ENCODE measurements at places on chromosomes 7 and 10.

GRCh38 chr7:128030654-128031611 lies at the start of gene LRRC4:
TSS of gene LRRC4 (minus strand) at chr7:128031437. CDS start at chr7:128030640, 797 bp downstream.
- DNase-seq = no peak

DNA sequence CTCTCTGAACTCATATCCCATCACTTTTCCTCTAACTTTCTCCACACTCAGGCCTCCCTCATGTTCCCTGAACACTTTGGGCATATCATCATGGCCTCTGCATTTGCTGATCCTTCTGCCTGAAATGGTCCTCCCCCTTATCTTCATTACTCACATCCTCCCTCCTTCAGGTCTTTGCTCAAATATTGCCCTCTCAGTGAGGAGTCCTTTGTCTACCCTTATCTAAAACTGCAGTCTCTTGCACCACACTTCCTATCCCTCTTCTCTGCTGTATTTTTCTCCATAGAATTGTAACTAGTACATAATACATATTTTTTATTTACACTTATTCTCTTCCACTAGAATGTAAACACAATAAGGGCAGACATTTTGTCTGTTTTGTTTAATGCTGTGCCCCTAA lies 41.7 kb downstream of the DNAJC1 start:
- DNase-seq = no peak

DNA sequence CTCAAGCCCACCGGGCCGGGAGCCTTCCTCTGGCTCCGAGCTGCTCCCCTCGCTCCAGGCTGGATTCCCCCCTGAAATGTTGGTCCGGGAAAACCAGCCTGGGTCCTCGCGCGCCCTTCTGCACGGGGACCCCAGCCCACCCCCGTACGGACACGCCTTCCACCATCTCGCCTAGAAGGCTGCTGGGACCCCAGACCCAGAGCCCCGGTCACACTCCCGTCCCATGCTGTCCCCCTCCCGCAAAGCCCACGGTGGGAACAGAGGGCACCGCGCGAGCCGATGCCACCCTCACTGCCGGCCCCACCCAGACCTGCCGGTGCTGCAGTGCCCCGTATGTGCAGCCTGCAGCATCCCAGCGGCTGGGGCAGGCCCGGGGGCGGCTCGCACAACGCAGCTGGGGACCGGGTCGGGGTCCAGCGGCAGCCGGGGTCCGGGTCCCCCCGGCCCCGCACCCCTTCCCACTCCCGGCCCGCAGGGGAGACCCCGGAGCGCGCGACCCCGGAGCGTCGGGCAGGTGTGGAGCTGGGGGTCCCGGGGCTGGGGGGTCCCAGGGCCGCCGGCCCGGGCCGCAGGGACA lies 871 bp downstream of the SPOCK2 start:
- peak; percentile 52 for DNase-seq

- DNase-seq = no peak
Observed at GRCh38 chr10:69512901-69513300, 60.3 kb downstream of the NEUROG3 start.

DNA sequence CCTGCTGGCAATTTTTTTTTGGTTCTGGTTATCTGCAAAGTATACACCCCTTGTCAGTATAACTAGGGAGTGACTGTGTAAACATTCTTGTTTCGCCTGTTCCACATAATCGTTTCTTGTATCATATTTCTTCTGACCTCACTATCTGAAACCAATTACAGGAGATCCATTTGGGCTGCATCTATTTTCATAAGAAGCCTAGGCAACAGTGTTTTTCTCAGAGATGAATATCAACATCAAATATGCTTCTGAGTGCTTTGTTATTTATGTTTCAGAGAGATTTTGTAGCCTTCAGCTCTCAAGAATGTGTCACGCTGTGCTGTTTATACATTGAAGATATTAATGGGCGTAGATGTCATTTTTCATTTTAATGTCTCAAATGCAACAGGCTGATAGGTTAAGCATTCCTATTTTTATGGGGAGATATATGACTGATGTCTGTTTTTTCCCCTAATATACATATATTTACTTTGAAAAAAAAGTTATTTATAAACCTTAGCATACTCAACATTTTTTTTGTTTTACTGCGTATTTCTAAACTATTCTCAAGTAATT lies 115.5 kb downstream of the FOXP2 start:
- DNase-seq = no peak

DNA sequence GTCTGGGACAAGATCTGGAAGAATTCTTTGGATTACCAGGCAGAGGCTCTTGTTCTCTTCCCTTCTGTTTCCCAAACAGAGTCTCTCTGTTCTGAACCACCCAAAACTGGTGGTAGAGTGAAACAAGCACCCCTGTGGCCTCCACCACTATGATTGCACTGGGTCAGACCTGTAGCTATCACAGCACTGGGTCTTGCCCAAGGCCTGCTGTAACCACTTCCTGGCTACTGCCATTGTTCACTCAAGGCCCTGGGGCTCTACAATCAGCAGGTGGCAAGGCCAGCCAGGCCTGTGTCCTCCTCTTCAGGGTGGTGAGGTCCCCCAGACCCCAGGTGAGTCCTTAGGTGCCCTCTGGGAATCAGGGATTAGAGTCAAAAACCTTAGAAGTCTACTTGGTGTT lies 4.1 kb upstream of the LRRC17 start:
- DNase-seq = no peak

- no peak for DNase-seq
Observed at GRCh38 chr7:92634924-92635519, 44.8 kb upstream of the FAM133B start.

DNA sequence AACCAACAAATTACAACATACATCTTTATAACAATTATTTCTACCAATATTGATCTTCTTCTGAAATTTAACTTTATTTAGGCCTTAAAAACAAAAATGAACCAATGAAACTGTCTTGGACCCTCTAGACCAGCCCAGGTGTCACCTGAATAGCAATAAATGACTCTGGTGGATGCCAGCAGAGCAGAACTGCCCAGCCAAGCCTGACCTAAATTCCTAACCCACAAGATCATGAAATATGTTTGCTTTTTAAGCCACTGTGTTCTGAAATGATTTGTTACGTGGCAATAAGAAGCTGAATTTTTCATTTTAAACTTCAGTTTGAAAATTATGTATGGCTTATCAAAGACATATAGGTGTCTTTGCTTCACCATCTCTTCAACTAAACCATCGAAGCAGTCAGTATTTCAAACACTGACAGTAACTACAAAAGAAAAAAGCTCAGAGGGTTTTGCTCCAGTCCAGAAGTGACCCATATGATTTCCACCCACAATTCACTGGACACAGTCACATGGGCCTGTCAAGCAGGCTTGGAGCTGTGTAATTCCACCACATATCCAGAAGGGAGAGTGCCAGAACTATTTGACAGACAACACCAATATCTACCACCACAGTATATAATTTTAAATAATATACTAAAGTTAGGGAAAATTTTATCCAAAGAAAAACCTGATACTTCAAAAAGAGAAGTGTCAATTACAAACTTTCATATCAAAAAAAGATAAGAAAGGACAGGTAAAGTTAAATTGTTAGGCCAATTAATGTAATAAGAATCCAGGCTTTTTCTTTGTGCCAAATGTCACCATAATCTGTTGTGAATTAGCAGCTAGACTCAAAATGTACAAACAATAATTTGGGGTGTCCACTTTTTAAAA lies 94.5 kb downstream of the KMT2C start:
- no peak for DNase-seq

DNA sequence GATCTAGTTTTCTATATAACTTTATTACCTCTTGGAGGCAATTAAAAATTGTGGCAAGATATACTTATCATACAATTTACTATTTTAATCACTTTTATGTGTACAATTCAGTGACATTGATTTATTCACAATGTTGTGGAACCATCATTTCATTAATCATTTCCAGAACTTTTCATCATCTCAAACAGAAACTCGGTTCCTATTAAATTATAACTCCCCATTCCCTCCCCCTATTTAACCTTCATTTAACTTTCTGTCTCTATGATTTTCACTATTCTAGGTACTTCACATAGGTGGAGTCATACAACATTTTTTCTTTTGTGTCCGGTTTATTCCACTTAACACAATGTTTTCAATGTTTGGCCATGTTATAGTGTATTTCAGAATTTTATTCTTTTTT lies 252.8 kb downstream of the REEP3 start:
- DNase-seq = no peak

DNA sequence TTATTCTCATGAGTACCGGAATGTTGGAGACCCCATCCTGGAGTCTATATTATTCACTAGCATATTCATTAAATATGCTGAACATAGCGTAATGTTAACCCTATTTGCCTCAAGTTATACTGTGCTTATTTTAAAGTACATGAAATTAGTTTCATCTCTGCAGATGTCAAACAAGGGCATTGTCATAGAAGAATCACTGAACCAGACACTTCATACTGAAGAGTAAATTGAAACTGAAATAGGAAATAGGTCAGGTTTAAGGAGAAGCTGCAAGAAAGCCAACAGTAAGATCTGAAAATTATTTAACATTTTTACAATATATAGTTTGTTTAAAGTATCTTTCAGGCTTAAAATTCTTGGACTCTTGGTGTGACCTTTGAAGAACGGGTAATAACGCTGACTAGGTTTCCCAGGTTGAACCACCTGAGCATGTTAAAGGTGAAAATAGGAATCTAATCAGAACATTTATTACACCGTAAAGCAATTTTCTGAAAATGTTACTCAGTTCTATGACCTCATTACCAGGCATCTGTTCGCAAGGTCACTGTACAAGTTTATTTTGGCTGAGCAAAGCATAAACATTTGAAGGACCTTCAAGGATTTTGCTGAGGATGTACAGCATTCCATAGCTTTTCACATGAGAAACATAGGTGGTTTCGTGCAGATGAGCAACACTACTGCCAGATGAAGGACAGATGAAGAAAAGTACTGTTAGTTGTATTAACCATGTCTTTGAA lies 82.7 kb downstream of the REEP3 start:
- no peak for DNase-seq

- no peak for DNase-seq
Observed at GRCh38 chr7:85714043-85714578, 527.3 kb upstream of the SEMA3D start.

DNA sequence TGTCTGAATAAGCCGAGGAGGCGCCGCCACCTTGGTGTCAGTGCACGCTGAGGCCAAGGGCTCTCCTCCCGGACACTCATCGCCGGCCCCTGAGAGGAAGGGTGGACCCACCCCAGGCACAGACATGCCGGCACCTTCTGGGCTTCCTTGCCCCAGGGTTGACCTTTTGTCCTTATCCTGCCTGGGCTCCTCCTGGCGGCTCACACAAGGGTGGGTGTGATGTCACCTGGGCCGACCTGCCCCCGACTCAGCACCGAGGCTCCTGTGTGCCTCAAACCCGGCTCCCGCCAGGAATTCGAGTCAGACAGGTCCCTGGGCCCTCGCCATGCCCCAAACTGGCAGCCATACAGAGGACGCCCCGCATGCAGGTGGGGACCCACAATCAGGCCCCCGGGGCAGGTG lies 17.7 kb upstream of the CFAP46 start:
- no peak for DNase-seq
